Cortex of kidney (tissue), 1 donor: ENCODE measurements at places on chromosomes 12 and 14.

DNA sequence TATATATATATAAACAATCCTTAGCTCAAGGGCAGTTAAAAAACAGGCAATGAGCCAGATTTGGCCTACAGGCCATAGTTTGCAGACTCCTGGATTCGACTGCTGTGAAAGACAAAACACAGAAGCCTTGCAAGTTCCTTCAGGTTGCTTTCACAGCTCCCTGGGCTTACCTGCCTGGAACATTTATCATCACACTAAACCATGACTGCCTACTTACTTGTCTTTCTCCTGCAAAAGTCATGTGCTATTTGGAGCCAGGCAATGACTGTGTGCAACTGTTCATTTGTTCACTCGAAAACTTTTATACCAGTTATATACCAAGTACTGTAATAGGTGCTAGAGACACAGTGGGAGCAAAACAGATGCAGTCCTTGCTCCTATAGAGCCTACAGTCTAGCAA is 2.2 kb upstream of the RPS6KA5 start:
- no peak for DNase-seq

DNA sequence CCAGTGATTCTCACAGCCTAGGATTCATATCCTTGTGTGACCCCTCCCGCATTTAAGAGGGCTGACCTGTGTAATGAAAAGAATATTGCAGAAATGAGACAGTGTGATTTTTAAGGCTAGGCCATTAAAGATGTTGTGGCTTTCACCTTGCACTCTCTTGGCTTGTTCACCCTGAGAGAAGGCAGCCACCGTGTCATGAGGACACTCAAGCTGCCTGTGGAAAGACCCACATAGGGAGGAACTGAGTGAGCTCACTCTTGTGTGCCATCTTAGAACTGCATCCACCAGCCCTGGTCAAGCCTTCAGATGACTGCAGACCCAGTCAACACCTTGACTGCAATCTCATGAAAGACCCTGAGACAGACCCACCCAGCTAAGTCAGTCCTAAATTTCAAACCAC is 46.3 kb upstream of the TMPO start:
- DNase-seq: no peak

- no peak for DNase-seq
Measured at GRCh38 chr14:69547701-69548348, 26.8 kb downstream of the CCDC177 start.

DNA sequence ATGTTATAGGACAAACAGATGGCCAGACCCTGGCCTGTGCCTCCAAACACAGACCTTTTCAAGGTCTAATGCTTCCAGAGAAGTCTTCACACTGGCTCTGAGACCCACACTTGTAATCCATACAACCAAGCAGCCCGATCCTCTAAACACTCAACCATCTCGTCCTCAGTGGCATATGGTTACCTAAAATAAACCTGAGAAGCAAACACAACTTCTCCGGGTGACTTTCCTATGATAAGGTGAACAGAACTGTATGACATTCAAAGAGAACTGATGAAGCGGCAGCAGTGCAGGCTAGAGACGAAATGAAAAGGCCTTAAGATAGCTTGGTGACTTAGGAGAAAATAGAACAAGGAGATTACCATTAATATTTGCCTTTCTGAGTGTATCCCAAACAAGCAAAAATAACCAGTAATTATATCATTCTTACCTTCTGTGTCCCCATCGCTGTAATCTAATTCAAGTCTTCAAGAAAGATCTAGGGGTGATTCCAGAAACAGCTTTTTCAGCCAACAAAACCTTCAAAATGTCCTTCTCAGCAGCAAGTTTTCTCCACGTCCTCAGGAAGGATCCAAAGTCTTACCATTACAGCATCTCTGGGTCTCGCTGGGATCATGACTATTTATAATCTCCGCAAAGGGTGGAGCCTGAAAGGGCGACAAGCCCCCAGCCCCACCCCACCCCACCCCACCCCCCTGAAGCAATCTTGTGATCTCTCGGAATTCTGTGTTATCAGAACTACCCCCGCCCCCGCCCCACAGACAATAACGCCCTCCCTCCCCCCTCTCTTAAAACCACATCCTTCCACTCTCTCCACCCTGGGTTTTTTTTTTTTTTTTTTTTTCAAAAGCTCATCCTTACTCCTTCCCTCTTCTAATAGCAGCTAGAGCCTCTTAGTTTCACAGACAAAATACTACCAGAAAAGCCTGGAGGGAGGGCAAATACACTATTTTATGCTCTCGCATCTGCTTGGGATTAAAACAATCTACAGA is at the start of gene SLC2A3:
TSS of gene SLC2A3 (minus strand) at position 598 of the 992 bp plus-strand sequence. CDS start at position 445, 153 bp downstream.
- DNase-seq: no peak

DNA sequence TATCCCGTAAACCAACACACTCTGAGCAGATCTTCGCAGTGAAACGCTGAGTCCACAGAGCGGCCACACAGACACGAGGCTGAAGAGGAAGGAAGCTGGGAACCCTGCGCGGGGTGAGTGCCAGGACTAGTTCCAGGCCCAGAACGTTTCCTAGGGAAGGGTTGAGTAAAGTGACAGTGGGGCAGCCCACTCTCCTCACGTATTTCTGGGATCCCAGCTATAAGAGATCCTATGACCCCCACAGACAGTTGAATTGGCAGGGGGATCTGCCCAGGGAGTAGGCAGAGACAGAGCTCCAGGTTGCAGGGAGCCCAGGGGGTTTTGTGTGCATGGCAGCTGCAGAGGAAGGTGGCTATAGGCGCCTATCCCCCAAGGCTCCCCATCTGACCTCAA is 51.1 kb downstream of the GTF2A1 start:
- DNase-seq: no peak

- DNase-seq: no peak
Measured at GRCh38 chr12:21502164-21502496, 541 bp downstream of the GOLT1B start.

DNA sequence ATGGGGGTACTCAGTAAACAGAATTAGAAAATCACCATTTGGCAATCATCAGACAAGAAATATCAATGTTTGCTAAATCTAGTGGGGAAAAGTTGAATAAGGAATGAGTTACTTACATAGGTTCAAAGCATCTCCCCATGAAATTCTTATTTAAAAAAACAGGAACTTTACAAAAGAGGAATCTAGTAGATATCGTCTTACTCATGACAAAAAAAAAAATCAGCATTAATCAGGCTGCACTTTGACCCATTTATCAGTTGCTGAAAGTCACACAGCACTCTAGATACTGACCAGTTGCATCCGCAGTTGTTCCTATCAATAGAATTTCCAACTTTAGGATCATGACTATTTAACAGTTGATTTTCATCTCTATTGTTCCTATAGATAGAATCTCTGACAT is 5.8 kb upstream of the DICER1 start:
- no peak for DNase-seq

GRCh38 chr14:88452231-88452630 is 66.8 kb downstream of the SPATA7 start:
- DNase-seq: no peak

DNA sequence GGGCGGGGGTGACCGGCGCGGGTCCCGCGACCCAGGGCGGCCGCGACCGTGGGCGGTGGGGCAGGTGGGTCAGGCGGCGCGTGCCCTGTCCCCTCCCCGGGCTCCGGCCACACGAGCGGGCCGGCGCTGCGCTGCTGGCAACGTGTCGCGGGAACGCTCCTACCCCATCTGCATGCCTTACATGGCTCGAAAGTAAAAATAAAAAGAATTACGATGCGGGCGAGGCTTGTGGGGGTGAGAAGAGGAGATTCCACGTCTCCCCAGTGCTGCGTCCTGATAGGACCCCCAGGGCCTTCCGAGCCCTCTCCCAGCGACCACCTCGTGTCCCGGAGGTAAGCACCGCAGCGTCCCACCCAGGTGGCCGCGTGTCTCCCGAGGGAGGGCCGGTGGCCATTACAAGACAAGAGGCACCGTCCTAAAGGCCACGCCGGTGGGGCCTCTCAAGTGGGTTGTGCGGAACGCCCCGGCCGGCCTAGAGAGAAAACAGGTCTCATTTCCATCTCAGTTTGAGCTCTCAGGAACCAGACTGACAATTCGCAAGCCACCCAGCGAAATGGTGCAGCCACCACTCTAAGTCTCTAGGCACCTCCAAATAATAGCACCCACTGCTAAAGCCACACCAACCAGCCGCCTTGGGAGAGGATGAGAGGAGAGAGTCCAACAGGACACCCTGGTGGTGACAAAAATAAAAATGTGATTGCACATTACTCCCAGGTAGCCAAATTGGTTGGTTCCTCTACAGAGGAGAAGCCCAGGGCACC is 612 bp upstream of the FOXN3 start:
- DNase-seq: no peak

DNA sequence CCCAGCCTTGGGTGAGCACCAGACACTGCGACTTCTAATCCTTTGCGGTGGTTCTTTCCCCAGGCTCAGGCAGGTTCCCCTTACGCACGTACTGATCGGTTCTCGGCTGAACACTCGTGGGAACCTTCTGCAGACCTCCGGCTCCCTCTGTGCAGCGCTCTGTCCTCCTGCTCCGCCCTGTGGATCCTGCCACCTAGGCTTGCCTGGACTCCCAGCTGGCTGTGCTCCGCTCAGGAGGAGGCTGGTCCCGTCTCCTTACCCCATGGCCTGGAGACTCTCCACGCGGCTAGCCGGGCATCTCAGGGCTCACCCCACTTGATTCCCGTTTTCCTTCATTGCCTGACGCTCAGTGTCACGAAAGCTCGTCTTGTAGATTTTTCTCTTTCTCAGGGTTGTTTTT is 34.7 kb downstream of the TNFAIP2 start:
- no peak for DNase-seq

DNA sequence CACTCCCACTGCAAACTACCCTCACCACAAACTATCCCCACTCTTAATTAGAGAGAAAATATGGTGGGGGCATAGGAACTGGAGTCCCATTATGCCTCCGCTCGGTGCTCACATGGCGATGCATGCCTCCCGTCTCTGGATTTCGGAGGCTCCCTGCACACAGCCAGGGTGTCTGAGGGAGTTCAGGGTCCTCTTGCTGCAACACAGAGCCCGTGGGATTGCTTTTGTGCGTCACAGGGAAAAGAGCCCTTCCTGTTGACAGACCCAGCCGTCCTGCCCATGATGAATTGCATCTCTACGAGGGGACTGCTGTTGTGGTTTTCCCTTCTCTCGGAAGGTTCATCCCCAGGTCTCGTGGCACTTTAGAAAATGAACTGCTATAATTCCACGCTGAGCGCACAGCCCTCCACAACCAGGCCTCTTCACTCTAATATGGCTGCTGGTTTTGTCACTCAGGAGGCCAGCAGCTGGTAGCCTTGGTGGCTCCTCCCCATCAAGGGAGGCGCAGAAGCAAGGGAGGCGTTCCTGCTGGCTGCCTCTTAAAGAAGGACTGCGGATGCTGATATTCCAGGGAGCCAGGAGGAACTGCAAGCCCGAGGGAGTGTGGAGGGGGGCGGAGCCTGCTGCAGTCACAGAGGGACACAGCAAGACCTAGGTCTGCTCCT is 158.0 kb downstream of the KCNA5 start:
- no peak for DNase-seq

DNA sequence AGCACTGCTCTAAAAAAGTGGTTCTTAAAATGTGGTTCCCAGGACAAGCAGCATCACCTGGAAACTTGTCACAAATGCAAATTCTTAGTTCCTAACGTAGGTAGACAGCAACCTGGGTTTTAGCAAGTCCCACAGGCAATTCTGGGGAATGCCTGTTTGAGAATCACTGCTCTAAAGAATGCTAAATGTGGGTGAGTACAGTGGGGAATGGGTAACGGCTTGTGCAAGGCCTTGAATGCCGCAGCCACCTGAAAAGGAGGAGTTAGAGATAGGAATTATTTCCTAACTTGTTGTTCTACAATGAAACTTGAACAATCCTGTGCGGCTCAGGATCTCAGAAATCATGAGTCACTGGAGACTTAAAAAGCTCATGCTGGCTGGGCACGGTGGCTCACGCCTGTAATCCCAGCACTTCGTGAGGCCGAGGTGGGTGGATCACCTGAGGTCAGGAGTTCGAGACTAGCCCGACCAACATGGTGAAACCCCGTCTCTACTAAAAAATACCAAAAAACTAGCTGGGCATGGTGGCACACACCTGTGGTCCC is 34.9 kb downstream of the GNS start:
- DNase-seq: no peak

DNA sequence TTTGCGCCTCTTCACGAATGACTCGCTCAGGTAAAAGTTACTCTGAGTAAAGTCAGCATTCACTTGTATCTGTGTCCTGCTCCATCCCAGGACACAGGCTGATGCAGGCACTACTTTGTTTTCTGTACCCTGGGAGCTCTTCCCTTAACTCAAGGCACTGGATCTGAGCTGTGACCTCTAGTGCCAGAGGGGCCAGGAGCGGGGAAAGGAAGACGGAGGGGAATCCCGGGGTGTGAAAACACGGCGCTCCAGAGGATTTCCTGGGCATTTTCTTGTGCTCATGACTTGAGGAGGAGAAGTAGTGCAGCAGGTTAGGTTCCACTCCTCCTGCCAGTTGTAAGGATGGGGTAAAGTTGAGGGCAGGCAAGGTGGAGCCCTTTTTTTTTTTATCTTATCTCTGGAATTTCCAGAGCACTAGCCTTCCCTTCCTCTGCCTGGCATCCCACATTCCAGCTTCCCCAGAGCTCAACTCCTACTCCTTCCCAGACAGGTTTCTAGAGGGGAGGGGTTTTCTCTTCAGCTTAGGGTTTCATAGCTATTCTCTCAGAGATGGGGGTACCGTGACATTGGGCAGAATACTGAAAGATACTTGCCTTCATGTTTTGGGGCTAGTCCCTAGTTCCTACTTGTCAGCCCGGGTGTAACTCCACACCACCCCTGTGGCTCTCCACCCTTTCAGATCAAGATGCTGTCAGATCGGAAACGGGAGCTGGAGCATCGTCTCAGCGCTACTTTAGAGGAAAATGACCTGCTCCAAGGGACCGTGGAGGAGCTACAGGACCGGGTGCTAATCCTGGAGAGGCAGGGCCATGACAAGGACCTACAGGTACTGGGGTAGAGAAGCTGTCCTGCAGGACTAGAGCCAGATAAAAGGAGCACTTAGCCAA is 52.3 kb downstream of the RAB35 start:
- DNase-seq: no peak

GRCh38 chr12:66590275-66590985 is 88.4 kb downstream of the GRIP1 start:
- no peak for DNase-seq

- DNase-seq: no peak
Measured at GRCh38 chr12:118498171-118498570, 121.8 kb downstream of the SUDS3 start.

DNA sequence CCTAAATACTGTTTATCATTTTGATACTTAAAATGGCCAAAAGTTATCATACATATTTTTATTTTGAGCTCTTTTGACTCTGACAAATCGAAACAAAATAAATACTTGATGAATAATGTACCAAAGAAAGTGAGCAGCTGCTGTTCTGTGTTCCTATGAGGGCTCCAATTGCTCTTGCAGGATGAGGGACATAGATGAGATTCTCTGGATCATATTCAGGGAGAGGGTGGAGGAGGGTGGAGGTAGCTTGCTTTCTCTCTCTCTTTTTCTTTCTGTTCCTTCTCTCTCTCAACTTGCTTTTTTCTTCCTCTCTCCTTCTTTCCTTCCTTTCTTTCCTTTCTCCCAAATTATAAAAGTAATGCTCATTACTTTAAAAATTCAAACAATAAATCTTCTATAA is 8.9 kb upstream of the MYH7 start:
- no peak for DNase-seq
